ENCODE measurements at places on chromosomes 6 and 20.

DNA sequence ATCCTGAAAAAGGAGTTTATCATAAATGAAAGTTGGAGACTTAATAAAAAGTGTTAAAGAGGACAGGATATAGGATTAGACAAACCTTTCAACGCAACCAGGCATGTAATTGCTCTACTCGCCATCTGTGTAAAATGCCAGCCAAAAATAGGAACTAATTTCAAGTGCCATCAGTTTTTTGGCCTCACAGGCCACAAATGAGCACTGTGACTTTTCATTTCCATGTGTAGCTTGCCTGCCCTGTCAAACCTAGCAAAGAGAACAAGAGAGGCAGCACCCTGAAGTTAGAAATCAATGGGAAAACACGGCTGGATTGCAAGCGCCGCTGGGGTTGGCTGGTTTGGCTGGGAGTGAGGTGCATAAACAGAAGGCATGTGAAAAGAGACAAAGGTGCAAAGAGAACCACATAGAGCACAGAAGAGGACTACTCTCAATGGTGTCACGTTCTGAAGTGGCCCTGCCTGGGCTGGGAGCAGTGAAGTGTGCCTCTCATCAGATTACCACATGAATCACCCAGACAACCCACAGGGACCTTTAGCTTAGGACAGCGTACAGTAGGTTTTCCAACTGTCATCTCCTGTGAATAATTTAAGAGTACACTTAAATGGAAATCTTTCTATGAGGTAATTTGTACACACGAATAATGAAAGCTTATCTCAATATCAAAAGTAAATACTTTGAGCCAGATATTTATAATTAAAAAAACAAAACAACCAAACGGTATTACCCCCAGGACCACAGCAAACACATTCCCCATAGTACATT, 78.0 kb upstream of the NHSL1 start:
- no peak for DNase-seq

GRCh38 chr20:19976595-19977372, 40.4 kb upstream of the NAA20 start:
- no peak for DNase-seq

DNA sequence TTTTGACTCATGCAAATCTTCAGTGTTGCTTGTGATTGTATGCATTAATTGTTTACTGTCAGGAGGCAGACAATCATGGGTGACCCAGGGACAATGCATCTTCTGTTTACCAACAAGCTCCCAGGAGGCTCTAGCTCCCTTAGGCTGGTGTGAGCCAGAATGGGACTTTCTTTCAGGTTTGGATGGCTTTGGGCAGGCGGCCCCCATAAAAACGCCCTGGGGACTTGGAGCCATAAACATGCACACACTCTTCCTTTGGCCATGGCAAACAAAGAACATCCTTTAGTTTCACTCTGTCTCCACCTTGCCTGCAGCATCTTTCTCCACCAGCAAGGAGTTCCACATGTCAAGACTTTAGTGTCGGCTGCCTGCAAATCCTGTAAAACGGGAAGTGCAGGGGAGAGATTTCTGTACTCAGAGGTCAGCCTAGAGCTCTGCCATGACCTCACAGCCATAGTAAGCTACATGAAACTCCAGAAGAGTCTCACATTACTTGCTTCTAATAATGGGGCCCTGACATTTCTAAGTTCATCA, 127.6 kb downstream of the MAP3K7 start:
- DNase-seq: no peak

DNA sequence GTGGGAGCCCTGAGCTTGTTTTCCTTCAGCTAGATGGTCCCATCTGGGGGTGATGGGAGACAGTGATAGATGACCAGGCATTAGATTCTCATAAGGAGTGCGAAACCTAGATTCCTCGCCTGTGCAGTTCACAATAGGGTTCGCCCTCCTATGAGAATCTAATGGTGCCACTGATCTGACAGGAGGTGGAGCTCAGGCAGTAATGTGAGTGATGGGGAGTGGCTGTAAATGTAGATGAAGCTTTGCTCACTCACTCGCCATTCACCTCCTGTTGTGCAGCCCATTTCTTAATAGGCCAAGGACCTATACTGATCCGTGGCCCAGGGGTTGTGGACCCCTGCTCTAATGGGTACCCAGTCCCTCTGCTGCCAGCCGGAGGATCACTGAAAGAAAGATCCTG, 20.7 kb upstream of the KCNB1 start:
- no peak for DNase-seq

GRCh38 chr20:4490045-4490444, 231.7 kb upstream of the PRND start:
- no peak for DNase-seq

GRCh38 chr20:60009826-60010616, 51.8 kb downstream of the CDH26 start:
- no peak for DNase-seq

DNA sequence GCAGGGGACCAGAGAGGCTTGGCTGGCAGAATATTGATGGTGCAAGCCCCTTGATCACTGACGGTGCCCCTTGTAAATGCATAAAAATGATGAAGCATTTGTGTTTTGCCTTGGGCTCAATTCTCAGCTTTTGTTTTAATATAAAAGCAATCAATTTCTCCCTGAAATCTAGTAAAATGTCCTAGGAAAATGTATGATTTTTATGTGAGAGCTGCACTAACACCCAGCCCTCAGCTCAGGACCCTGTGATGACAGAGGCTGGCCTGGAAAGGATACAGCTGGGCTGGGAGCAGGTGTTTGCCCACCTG, 84.7 kb upstream of the PHACTR3 start:
- DNase-seq: no peak

DNA sequence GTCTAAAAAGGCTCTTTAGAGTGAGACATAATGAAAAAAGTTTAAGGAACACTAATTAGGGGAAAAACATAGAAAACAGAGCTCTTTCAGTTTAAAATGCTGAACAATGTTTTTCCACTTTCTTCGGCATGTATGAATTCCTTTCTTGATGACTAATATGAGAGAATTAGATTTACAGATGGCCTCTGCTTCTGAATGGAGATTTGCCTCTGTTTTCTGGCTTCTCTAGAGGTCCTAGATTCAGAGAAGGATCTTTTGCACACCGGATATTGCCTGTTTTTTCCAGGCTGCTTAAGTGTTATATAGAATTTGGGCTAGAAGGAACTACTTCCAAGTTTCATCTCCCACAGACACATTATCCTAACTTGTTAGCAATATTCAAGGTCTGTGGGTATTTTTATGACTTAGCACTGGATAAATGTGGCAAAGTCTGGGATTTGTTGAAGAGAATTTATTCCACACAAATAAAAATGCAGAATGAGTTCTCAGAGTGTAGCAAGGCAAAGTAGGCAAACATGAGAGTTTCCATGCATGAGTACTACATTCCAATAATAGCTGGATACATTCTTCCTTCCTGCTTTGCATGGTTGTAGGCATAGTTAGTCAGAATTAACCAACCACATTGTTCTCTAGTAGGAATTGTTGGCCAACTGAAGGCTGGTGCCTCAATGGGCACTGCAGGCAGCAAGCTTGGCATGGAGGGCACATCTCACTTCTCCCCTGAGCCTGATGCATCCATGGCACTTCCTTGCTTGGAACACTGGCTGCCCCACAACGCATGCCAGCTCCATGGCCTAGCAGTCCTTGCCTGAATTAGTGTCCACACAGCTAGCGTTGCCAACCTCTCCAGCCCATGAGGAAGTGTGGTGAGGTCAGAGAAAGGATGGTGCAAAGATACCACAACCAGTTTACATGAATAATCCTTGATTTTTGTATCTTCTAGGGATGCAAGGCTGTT, 224.2 kb downstream of the CLIC5 start:
- DNase-seq: no peak

GRCh38 chr20:17705916-17706315, 6.2 kb downstream of the BANF2 start:
- no peak for DNase-seq

DNA sequence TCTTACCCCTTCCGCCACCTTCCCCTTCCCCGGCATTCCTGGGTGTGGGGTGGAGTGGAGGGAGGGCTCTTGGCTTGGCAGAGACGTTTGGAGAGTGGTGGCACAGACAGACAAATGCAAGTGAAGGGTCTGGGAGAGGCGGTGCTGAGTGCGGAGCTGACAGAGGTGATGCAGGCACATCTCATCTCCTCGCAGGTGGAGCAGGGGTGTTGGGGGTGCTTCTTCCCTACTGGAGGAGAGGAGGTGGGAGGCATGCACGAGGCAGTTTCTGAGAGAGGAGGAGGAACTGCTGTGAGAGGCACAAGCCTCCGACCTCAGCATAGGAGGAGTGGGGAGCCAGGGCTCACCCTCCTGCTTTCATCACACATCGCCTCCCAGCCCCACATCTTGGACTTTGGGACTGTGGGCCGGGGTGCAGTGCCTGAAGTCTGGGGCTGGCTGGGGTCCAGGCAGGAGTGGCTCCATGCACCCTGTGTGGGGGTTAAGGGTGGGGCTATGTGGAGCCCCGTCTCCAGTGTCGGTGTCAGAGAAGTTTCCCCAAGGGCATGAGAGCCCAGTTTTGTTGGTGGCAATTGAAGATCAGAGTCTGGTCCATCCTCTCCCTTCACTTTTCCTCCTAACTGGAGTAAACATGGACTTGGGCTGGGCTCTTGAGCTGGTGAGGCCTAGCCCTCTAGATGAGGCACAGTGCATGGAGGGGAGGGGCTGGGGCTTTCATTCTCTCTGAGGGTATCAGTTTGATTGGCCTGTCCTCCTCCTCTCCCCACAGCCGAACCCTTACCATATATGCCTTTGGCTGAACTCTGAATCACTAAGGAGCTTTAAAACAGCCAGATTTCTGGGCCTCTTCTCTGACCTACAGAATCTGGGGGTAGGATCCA, 20.2 kb upstream of the SLC22A7 start:
- no peak for DNase-seq

GRCh38 chr6:129195643-129196042, 312.7 kb downstream of the LAMA2 start:
- DNase-seq: no peak

- DNase-seq: no peak
Observed at GRCh38 chr6:135195522-135195921, 14.4 kb downstream of the MYB start.

DNA sequence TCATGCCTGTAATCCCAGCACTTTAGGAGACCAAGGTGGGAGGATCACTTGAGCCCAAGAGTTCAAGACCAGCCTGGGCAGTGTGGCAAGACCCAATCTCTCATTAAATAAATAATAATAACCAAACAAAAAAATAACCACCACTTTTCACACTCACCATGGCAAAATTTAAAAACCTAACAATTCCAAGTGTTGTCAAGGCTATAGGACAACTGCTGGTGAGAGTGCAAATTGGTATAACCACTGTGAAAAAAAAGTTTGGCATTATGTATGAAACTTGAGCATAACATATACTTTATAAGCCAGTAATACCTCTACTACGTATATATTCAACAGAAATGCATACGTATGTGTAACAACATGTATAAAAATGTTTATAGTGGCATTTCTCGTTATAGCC, 3.8 kb downstream of the PRR3 start:
- no peak for DNase-seq

- DNase-seq: no peak
Observed at GRCh38 chr6:48670546-48670945, 559.5 kb upstream of the PTCHD4 start.

DNA sequence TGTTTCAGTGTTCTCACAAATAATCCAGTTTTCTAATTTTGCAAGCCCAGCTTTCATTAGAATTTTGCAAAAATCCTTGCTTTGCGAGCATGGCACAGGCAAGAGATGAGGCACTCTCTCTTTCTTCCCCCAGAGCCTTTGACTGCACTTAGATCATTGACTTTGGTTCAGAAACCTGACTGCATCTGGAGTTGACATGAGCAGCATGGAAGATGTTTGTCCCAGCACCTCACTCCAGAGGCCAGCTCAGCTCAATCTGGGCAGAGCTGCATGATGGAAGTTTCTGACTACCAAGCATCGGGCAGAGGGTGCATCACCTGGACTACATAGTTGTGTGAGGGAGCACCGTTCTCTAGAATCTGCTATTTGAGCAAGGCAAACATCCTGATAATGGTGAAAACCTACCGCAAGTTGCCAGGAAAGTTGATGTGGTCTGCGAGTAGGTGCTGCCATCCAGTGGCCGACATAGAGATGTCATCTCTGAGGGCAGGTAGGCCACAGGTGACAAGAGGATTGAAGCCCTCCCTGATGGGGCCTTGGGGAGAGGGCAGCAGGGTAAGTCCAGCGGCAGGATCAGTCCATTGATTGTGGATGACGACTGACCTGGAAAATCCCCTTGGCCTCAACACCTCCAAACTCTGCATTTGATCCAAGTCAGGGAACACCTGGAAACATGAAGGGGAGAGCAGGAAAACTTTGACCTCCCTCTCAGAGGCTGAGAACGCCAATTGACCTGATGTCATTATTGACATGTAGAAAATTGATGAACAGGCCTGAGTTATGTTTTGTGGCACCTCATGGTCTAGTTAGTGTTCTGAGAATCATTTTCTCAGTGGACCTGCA, 3.8 kb upstream of the LPA start:
- DNase-seq: peak; percentile 9

GRCh38 chr6:54291146-54291545, 17.1 kb upstream of the TINAG start:
- DNase-seq: no peak

DNA sequence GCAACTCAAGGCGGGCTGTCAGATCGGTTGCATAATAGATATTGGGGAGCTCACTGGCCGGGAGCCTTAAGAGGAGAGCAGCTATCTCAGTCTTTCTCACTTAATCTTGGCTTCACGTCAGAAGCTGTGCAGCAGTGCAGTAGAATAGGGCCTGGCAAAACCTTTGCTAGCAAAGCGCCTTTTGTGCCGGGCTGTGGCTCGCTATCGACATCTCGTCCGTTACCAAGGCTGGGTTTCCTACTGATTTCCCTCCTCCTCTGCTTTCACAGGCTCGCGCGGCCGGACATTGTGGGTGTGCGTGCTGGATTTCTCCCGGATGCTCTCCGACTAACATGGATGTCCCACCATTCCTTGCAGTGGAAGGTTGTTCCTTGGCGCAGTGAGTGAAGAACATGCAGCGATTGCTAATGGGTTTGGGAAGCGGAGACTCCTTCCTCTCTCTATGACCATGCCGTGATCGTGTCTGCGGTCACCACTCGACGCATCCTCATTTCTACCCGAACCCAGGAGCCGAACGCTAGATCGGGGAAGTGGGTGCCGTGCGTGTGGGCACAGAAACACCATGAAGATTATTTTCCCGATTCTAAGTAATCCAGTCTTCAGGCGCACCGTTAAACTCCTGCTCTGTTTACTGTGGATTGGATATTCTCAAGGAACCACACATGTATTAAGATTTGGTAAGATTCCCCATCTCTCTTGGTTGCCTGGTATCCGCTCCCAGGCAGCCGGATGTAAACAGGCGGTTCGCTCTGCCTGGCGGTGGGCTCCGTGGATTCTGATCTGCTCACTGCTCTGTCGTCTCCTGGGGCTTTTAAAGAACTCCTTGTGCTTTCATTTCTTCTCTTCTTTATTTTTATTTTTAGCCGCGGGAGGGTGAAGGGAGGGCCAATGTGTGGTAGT, 5.5 kb downstream of the GRIK2 start:
- no peak for DNase-seq

- DNase-seq: no peak
Observed at GRCh38 chr20:62244644-62245108, 6.4 kb downstream of the OSBPL2 start.
